Naive thymus-derived CD4-positive, alpha-beta T cell (primary cell): ENCODE measurements at places on chromosomes 6 and 20. TPM values are rescaled to one million over a fixed set of nuclear protein-coding genes. Genes with fewer than 3 reads are reported as not detected.

RIMS4 gene
- not detected for total RNA-seq

LGSN gene
- total RNA-seq: not detected

UBD gene
- not detected for total RNA-seq

- no peak overlapping the region for H3K4me3 ChIP-seq
- no peak overlapping the region for H3K27ac ChIP-seq
- H3K27me3 ChIP-seq: no peaks in the 10 kb centered on the region
- no peaks in the 10 kb centered on the region for H3K36me3 ChIP-seq
These were observed 62.5 kb downstream of the RREB1 start for GRCh38 chr6:7170117-7170732.

- no peak overlapping the region for H3K27ac ChIP-seq
- H3K27me3 ChIP-seq: no peaks in the 10 kb centered on the region
- H3K4me1 ChIP-seq: no peaks in the 10 kb centered on the region
- H3K36me3 ChIP-seq: no peaks in the 10 kb centered on the region
- H3K4me3 ChIP-seq: no peak overlapping the region
- no peak for DNase-seq
These were observed 124.9 kb upstream of the MAFB start for GRCh38 chr20:40813708-40814630.
